ENCODE measurements at places on chromosomes 3 and 15.
A peak's percentile ranks its signal among the peaks of the same experiment; 100 is the strongest.

DNA sequence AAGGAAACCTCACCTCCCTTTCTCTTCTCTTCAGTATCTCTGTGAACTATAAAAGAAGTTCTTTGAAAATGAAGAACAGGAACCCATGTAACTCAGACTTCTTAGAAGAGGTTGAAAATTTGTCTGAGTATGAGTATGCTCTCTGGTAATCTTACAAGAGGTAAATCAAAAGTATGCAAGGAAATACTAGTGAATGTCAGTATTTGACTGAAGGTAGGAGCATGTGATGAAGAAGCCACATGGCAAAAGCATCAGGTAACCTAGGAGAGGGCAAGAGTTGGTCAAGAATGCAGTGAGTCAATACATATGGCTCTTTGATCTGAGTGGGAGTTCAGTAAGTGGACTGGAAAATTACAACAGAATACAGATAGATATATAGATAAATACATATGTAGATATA is 133.0 kb upstream of the NECTIN3 start:
- DNase-seq = no peak

DNA sequence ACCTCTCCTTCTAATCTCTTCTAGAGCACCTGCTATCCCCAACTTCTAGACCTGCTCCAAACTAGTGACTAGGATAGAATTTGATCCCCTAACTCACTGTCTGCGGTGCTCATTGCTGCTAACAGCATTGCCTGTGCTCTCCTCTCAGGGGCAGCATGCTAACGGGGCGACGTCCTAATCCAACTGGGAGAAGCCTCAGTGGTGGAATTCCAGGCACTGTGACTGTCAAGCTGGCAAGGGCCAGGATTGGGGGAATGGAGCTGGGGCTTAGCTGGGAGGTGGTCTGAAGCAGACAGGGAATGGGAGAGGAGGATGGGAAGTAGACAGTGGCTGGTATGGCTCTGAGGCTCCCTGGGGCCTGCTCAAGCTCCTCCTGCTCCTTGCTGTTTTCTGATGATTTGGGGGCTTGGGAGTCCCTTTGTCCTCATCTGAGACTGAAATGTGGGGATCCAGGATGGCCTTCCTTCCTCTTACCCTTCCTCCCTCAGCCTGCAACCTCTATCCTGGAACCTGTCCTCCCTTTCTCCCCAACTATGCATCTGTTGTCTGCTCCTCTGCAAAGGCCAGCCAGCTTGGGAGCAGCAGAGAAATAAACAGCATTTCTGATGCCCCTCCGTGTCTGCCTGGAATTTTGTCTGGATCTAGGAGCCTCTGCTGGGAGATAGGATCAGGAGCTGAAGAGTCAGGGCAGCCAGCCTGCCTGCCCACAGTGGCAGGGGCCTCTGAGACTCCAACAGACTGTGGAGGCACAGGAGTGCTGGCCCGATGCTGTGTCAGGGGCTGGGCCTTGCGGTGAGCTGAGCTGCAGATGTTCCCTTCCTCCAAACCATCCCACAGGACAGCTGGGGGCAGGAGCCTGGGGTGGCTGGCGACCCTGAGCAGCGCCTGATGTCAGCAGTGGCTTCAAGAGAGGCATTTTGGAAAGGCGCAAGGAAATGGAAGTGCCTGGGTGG is 3.0 kb downstream of the ISLR start:
- no peak for DNase-seq

GRCh38 chr15:79071901-79072300 is 18.7 kb downstream of the RASGRF1 start:
- no peak for DNase-seq

DNA sequence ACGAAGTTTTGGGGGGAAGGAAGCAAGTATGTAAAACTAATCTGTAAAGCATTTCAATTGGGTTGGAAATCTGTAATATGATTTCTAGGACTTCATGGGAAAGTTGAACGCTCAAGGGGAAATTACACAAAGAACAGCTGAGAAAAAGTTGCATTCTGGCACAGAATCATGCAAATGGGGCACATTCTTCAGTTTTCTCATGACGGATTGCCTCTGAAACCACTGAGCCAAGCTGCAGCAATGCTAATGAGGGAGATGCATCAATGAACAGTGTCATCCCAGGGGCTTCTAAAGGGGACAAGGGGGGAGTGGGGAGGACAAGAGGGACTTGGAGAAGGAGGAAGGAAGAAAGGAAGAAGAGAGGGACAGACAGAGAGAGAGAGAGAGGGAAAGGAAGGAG is 291.4 kb upstream of the ATP11B start:
- no peak for DNase-seq

GRCh38 chr3:125168711-125169393 is 43.7 kb downstream of the SLC12A8 start:
- DNase-seq = no peak

DNA sequence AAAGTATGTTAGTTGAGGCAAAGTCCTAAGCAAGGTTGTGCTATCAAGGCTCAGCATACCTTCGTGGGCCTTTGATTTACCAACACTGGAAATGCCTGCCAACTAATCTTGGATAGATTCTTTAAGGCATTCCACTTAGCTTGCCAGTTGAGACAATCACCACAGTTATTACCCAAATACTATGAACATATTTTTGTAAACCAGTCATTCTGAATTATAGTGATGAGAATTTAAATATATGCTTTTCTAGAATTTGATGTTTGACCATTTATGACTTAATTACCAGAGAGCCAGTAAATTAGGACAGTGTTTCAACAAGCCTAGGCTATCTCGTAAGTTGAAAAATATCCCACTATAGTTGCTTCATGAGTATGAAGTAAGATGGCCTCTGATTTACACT is 15.5 kb downstream of the TRIM59 start:
- DNase-seq = no peak

- no peak for DNase-seq
Measured at GRCh38 chr3:105613120-105613519, 246.4 kb downstream of the ALCAM start.

DNA sequence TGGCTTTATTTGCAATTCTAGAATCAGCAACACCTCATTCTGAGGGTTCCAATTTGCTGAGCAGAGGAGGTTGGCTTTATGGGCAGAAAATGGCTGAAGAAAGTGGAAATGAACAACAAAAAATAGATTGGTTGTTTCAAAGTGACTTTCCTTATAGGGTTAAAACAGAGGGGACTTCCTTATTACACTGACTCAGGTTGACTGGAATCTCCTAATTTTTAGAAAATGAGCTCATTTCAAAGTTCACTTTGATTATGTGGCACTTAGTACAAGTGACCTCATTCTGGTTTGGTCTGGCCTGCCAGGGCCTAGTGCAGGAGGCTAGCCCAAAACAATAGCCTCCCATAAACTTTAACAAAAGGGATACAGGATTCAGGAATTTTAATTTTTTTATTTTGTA is 41.4 kb downstream of the NFKBIZ start:
- no peak for DNase-seq

DNA sequence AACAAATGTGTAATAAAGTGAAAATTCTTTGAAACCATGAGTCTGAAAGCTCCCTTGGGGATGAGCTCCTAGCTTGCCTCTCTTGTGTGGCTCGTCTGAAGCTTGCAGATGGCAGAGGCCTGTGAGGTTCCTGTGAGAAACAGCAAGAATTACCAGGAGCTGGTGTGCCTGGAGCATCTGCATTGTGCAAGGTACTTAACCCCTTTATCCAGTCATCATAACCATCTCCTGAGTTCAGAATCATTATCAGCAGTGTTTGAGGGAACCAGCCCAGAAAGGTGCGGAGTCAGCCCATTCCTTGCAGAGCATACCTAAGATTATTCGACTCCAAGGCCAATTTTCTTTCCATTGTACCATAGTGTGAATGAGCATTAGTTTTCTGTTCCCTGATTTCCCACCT is 51.7 kb upstream of the TRA2B start:
- no peak for DNase-seq

DNA sequence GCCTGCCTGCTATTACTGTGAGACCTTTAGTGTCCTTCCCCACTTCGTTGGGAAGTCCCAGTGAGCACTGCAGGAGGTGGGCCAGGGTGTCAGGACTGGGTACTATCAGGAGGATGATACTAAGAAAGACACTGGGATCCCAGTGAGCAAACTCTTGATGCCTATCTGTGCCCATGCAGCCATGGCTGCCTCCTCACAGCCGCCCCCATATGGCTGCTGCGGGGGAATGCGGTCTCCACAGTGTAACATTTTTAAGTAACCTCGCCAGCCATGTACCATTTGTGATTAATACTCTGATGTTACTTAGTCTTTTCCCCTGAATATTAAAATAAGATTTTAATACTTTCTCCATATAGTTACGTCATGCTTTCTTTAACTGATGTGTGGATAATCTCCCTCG is 312.2 kb downstream of the RYR3 start:
- peak; percentile 4 for DNase-seq

GRCh38 chr3:161273589-161274218 is 52.6 kb downstream of the NMD3 start:
- DNase-seq = peak; percentile 47

DNA sequence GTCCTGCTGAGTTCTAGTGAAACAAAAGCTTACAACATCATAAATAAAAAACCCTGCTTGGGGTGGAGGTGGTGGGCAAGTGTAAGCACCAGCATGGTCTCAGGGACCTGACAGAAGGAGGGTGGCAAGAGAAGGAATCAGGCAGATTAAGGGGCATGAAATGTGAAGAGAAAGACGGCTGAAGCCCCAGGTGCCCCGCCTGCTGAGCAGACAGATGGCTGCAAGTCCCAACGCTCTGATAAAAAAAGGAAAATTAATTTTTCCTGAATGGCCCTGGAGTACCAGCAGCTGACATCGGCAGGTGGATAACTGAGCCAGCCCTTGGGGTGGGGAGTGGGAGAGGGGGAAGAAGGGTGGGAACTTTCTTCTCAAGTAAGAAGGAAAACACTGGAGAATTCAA is 137.9 kb downstream of the XXYLT1 start:
- DNase-seq = no peak

- peak; percentile 73 for DNase-seq
Measured at GRCh38 chr15:22980189-22981050, at the start of gene CYFIP1. TSS of gene CYFIP1 (minus strand) at chr15:22980368. CDS start at chr15:22947285, 33,083 bp downstream.

DNA sequence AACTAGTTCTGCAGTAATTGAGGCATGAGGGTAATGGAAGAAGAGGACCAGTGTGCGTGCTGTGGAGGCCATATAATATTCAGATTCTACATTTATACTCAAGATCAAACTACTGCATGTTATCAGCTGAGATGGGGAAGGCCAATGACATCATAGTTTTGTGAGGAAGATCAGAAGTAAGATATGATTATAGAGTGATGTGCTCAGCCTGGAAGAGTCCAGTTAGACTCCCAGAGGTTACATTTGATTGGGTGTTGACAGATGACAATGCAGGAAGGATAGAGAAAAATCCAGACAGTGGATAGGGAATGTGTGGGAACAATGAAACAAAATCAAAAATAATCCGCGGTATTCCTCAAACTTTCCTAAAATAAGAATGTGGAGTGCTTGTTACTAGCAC is 35.4 kb downstream of the GOLIM4 start:
- DNase-seq = no peak

DNA sequence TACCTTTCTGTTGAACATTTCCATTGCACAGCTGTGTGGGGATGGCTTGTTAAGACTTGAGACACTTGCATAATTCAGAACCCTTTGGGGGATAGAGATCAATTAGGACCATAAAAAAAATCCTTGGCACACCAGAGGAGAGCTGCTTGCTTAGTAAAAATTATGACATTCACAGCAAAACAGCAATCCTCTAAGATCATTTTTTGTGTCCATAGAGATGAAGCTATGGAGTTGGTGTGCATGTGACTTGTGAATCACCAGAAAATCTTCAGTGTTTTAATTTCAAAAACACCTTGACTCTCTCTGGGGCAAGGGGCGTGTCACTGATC is 7.7 kb downstream of the COL8A1 start:
- no peak for DNase-seq

- peak; percentile 8 for DNase-seq
Measured at GRCh38 chr3:173993299-173993698, 595.8 kb downstream of the NLGN1 start.

DNA sequence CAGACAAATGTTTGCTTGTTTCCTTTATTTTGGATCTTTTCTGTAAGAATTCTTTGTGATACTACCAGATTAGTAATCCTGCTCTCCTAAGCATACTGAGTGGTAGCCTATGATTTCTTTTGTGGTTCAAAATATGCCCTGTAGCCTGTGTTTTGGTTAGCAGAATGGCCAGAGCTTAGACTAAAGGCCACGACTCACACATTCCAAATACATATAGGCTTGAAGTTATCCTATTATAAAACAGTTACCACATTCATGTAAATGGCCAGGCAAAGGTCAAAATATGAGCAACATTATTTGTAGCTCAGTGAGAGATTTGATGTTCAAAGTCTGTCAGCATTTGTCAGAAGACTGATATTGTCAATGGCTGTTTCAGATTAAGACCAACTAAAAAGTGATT is 84.5 kb downstream of the MITF start:
- no peak for DNase-seq

- no peak for DNase-seq
Measured at GRCh38 chr3:166864473-166865467, 515.3 kb downstream of the ZBBX start.

GRCh38 chr3:165462636-165463334 is 266.6 kb upstream of the SLITRK3 start:
- no peak for DNase-seq

DNA sequence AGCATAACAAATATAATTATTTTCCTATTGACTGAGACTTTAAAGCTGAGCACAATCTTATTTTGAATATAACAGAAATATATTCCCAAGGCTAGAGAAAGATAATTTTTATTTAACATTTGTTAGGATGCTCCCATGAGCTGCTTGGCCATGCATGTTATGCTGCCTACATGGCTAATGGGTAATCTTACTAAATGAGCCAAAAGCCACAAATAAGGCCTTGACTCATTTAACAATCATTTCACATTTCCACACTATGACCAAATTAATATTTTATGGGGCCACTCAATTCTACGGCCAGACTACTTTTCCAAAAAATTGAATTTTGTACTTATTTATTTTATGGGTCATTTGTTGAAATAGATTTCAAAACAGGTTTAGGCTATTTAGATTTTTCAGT is 141.7 kb downstream of the MEIS2 start:
- DNase-seq = no peak

DNA sequence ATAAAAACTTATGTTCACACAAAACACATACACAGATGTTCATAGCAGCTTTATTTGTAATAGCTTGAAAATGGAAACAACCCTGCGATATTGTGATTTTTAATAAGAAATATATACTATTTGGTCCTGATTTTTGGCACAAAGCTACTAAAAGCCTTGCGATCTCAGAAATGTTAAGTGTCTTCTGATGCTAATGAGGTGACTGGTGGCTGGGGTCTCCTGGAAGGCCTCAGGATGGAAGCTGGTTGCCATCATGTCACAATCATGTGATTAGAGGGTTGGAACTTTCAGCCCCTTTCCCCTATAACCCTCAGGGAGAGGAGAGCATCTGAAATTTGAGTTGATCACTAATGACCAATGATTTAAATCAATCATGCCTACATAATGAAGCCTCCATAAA is 278.4 kb upstream of the UBE2E1 start:
- DNase-seq = no peak

DNA sequence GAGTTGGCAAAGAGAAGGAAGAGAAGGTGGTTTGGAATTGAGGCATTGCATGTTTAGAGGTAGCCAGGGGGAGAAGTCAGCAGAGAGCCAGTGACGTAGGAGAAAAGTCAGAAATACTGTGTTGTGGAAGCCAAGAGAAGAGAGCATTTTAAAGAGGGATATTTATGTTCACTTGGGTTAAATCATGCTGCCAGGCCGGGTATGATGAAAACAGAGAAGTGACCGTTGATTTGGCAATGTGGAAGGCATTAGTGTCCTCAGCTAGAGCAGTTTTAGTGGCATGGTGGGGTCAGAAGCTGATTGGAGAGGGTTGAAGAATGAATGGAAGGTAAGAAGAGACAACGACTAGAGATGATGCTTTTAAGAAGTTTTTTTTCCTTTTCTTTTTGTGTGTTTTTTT is 24.5 kb downstream of the RASA2 start:
- DNase-seq = no peak
